ENCODE measurements at places on chromosomes 5 and 9. TPM values are rescaled to one million over a fixed set of nuclear protein-coding genes. Genes with fewer than 3 reads are reported as not detected.

Gene GPX8
- total RNA-seq: not detected

Gene KDM3B
- 44.7 TPM for total RNA-seq

Gene UBE2QL1
- not detected for total RNA-seq

Gene BNC2
- 0.18 TPM for total RNA-seq

Gene CARTPT
- total RNA-seq: not detected

Gene MED22
- 43.3 TPM for total RNA-seq

Gene SPATA31A7
- total RNA-seq: not detected

DNA sequence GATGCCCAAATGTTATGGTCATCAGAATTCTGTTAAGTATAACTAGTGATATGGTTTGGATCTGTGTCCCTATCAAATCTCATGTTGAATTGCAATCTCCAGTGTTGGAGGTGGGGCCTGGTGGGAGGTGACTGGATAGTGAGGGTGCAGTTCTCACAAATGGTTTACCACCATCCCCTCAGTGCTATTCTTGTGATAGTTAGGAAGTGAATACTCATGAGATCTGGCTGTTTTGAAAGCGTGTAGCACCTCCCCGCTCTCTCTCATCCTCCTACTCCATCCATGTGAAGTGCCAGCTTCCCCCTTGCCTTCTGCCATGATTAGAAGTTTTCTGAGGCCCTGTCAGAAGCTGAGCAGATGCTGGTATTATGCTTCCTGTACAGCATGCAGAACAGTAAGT lies 359.5 kb downstream of the TMEM167A start:
- H3K36me3 ChIP-seq: no peaks in the 10 kb centered on the region
- H3K4me3 ChIP-seq: no peak overlapping the region
- DNase-seq: no peak
- no peaks in the 10 kb centered on the region for H3K27me3 ChIP-seq

DNA sequence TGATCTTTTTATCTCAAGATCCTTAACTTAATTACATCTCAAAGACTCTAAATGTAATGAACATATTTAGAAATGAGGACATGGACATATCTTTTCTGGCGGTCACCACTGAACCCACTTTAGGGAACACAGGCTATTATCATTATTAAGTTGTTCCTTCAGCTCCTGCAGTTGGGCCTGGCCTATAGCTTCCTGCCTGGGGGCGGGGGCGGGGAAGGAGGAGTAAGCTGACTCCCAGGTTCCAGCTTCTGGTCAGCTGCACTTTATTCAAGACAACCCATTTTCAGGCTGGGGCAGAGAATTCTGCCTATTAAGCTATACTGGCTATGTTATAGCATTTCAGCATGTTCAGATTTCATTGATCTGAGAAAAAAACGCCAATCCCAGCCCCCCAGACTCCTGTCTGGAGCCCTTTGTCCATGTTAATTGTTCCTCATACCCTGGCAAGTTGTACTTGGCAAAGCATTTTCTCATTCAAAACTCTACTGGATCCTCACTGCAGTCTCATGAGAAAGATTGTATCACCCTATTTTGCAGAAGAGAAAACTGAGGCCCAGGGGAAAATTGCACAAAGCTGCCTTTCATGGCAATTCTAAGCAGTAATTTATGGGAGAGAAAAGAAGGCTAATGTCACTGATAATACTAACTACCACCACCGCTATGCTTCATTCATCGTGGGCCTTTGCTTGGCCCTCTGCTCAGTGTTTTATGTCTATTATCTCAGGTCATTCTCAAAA lies 25.1 kb downstream of the COL15A1 start:
- H3K27me3 ChIP-seq: no peaks in the 10 kb centered on the region
- no peaks in the 10 kb centered on the region for H3K4me1 ChIP-seq
- H3K36me3 ChIP-seq: no peaks in the 10 kb centered on the region

DNA sequence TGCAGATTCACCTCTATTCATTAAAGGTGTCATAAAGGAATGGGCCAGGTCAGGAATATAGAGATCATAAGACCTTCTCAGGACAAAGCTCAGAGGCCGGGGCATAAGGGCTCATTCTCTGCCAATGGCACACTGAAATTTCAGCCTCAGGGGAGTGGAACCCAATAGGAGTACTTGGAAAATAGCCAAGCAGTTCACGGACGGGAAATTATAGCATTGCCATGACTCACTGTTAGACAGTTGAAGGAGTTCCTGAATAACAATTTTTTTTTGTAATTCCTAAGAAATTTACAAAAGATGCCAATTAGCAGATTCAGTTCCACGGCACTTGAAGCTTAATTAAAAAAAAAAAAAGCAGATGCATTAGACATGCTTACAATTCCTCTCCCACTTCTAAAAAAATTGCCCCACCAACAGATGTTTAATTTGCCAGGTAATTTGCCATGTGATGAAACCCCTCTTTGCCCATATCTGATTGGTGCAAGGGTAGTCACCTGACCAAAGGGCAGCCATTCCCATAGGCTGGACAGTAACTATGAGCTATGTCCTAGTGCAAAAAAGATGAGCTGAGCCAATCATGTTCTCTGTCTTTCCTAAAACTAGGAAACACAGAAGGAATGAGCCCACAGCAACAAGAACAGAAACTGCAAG lies 58.6 kb downstream of the PTCD2 start:
- no peak overlapping the region for H3K27ac ChIP-seq
- no peak for DNase-seq
- H3K27me3 ChIP-seq: peaks cover 5% of the 10 kb centered on the region
- H3K36me3 ChIP-seq: no peaks in the 10 kb centered on the region

DNA sequence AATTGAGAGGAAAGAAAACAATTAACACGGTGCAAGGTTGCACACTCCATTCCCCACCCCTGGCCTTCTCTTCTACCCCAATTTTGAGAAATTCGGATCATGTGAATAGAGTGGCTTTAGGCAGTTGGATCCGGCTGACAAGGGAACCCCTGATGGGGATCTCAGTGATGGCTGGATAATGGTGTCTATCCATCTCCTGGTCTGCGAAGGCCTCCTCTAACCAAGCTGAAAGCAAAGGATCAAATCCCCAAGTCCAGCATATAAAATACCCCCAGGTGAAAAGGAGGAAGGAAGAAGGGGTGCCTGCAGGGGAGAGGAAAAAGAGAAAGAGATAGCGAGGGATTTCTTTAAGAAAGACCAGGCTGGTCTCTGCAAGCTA lies 16.0 kb downstream of the NR2F1 start:
- no peak overlapping the region for H3K4me3 ChIP-seq
- H3K36me3 ChIP-seq: no peaks in the 10 kb centered on the region
- no peak overlapping the region for H3K27ac ChIP-seq
- H3K4me1 ChIP-seq: peaks cover 6% of the 10 kb centered on the region
- peaks cover 94% of the 10 kb centered on the region for H3K27me3 ChIP-seq
- no peak for DNase-seq

GRCh38 chr5:91598216-91598615 lies 215.1 kb upstream of the ARRDC3 start:
- no peak overlapping the region for H3K27ac ChIP-seq
- H3K36me3 ChIP-seq: no peaks in the 10 kb centered on the region
- no peaks in the 10 kb centered on the region for H3K4me1 ChIP-seq
- DNase-seq: no peak
- no peaks in the 10 kb centered on the region for H3K27me3 ChIP-seq
- H3K4me3 ChIP-seq: no peak overlapping the region

GRCh38 chr5:75275756-75276155 lies 39.1 kb upstream of the ANKRD31 start:
- H3K27ac ChIP-seq: no peak overlapping the region
- H3K36me3 ChIP-seq: no peaks in the 10 kb centered on the region
- DNase-seq: no peak
- H3K27me3 ChIP-seq: no peaks in the 10 kb centered on the region

GRCh38 chr9:37998881-37999587 lies 70.0 kb downstream of the SHB start:
- H3K4me1 ChIP-seq: no peaks in the 10 kb centered on the region
- H3K36me3 ChIP-seq: no peaks in the 10 kb centered on the region
- no peak overlapping the region for H3K4me3 ChIP-seq
- DNase-seq: no peak

DNA sequence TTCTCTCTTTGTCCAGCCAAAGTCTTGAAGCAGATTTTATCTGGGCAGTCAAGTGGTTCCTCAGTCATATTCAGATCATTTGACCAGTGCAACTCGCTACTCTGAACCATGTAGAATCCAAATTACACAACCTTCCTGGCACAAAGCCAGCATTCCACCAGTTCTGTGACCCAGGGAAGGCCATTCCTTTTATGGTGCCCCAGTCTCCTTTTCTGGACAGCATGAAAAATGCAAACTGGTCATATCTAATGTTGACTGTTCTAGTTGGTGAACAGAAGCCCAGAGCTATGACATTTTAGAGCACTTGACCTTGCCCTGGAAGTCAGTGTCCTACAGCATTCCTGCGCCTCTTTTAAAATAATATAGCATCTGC lies 364.6 kb downstream of the BRINP1 start:
- no peaks in the 10 kb centered on the region for H3K4me1 ChIP-seq
- DNase-seq: no peak
- no peak overlapping the region for H3K27ac ChIP-seq
- H3K27me3 ChIP-seq: no peaks in the 10 kb centered on the region
- H3K36me3 ChIP-seq: no peaks in the 10 kb centered on the region

DNA sequence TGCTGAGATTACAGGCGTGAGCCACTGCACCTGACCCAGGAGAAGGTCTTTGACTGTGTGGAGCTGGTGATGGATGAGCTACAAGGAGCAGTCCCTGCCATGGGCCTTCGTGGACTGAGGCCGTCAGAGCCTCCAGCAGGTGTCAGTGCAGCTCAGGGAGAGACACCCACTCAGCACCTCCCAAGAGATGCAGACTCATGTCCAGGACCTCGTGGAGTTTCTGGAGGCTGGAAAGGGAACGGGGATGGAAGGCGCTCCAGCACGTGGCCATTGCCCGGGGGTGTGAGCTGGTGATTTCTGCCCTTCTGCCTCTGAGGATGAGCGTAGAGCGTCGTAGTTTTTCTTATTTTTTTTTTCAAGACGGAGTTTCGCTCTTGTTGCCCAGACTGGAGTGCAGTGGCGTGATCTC lies 9.5 kb downstream of the TOR4A start:
- no peaks in the 10 kb centered on the region for H3K36me3 ChIP-seq
- no peaks in the 10 kb centered on the region for H3K4me1 ChIP-seq
- DNase-seq: no peak

GRCh38 chr5:138527170-138527569 lies 15.9 kb downstream of the ETF1 start:
- H3K36me3 ChIP-seq: no peaks in the 10 kb centered on the region
- DNase-seq: no peak
- no peaks in the 10 kb centered on the region for H3K27me3 ChIP-seq
- no peak overlapping the region for H3K4me3 ChIP-seq
